NCI-H2081 treated with DMSO at 0.1 percent for 48 hours (cell line): ENCODE measurements at places on chromosomes 1 and 21.

DNA sequence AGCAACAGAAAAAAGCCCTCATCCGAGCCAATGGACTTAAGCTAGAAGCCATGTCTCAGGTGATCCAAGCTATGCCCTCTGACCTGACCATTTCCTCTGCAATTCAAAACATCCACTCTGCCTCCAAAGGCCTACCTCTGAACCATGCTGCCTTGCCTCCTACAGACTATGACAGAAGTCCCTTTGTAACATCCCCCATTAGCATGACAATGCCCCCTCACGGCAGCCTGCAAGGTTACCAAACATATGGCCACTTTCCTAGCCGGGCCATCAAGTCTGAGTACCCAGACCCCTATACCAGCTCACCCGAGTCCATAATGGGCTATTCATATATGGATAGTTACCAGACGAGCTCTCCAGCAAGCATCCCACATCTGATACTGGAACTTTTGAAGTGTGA, 20.7 kb downstream of the NR5A2 start:
- DNase-seq, result no peak

- no peak for DNase-seq
Observed at GRCh38 chr1:201466492-201466891, 2.5 kb downstream of the PHLDA3 start.

GRCh38 chr1:18635891-18636595, 5.4 kb downstream of the PAX7 start:
- DNase-seq, result no peak

GRCh38 chr1:56550138-56550858, 29.1 kb downstream of the PLPP3 start:
- DNase-seq, result no peak

DNA sequence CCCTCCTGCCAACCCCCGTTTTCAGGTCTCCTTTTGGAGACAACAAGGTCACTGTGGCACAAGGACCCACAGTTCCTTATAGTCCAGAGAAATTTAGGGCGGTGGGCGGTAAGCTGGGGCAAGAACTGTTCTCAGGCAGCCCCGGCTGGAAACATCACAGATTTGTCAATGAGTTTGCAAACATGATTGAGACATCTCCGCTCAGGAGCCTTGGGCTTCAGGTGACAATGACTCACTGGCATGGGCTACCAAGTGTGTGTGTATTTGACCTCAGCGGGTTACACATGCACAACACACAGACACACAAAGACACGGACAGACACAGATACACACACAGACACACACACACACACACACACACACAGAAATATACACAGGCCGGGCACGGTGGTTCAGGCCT, 58.2 kb upstream of the ABCG1 start:
- no peak for DNase-seq

DNA sequence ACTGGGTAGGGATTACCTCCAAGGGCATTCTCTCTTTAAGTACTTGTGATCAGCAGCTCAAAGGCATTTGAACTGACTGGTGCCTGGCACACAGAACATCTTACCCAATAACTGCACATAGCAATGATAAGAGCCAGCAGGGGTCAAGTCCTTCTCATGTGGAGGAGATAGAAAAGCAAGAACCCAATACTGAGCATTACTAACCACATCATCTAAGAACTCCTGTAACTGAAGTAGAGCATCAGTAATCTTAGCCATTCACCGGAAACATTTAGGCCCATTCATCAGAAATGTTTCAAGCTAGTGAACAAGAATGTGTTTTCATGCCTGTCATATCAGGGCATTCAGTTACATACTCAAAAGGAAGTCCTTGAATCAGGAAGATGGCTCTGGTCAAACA, 33.6 kb upstream of the THEM4 start:
- DNase-seq, result no peak

- DNase-seq, result no peak
Observed at GRCh38 chr1:43598622-43599021, 51.3 kb upstream of the KDM4A start.

DNA sequence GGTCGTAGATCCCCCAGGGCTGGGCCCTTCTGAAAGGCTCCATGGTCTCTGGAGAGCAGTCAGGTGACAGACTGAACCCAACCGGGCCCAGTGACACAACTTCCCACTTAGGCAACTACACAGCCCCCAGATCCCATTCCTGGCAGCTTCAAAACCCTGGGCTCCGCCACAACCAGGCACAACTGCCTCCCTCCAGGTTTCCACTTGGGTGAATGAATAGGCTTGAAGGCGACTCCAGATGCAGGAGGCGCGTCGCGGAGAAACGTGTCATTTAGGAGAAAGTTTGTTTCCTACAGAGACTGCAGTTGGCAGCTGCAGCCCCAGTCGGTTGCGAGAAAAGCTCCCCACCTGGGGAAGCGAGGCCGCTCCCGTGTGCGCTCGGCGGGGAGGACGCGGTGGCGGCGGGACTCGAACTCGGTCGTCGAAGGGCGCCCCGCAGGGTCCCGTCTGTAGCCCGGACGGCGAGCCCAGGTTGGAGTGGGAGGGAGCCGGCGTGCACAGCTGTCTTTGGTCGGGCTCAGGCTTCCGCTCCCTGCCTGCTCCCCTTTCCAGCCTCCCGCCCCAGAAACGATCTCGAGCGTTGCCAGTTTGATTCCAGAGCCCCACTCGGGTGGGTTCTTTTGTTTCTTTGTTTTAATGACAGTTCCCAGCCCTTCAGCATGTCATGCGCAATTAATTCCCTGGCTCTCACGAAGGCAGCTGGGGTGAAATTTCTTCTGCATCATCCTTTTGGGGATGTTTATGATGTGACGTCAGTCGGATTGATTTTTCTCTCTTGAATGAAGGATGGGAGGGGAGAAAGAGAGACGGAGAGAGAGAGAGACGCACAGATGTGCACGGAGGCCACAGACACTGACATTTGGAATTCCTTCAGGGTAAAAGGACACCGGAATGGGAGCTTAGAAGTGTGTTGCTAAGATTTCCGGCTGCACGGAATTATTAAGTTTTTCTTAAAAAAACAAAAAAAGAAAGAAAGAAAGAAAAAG, 862 bp upstream of the SGIP1 start:
- DNase-seq, result no peak

- DNase-seq, result no peak
Observed at GRCh38 chr1:152968248-152968647, 2.2 kb upstream of the SPRR4 start.

DNA sequence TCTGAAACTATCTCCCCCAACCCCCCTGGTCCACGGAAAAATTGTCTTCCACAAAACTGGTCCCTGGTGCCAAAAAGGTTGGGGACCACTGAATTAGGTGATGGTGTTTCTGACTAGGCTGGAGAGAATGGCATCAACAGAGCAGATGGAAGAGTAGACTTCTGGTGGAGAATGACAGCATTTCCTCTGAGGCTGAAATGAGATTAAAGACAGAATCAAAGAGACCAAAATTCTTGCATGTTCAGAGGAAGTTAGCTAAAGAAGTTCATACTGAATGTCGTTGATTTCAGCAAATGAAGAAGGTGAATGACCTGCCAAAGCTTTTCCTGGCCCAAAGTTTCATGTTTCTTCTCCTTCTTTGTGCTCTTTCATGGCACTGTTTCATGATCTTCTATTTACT, 188.2 kb upstream of the RUNX1 start:
- DNase-seq, result no peak

GRCh38 chr1:243413431-243414151, 157.8 kb downstream of the SDCCAG8 start:
- DNase-seq, result no peak

DNA sequence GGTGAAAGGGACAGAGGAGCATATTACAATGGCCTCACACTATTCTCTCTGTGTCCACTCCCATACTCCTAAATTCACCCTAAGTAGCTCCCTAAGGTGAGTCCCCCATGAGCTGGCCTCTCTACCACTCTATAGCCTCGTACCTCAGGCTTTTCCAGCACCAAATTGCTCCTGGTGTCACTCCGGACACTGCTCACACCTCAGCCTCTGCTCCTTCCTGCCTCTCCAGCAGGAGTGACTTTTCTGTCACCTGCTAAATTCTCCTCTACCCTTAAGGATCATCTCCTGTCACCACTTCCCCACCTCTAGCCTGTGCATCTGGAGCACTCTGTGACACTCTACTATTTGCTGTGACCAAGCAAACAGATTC, 65.8 kb upstream of the CAMK1G start:
- DNase-seq, result no peak

DNA sequence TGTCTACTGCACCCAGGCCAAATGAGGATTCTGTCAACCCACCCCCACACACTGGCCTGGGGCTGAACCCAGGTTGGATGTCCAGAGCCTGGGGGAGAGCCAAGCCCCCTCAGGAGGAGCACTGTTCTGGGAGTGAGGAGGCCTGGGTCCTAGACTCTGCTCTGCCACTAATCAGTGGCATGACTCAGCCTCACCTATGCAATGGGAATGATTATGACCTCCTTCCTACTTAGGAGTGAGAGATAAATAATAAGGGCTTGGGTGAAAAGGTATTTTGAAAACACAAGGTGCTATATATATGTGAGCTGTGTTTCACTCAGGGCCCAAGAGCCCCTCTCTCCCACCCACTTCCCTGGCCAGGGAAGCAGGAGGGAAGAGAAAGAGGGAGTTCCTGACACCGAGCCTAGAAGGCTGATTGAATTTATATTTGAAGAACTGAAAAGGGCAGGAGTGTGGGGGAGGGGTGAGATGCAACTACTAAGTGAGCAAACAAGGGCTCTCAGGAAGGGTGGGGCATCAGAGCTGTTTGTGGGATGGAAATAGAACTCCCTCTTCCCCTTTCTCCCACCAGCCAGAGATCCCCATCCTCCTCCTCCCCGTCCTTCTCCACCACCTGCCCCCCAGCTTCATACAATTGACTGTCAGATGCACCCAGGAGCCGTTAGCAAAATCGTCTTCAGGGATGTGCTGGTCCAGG, 8.2 kb downstream of the IGSF9 start:
- no peak for DNase-seq

GRCh38 chr1:166090244-166090643, 76.6 kb downstream of the FAM78B start:
- no peak for DNase-seq

- DNase-seq, result no peak
Observed at GRCh38 chr1:229617351-229618100, 8.4 kb downstream of the TAF5L start.

GRCh38 chr1:201766131-201766866, 62.7 kb upstream of the IPO9 start:
- DNase-seq, result no peak

DNA sequence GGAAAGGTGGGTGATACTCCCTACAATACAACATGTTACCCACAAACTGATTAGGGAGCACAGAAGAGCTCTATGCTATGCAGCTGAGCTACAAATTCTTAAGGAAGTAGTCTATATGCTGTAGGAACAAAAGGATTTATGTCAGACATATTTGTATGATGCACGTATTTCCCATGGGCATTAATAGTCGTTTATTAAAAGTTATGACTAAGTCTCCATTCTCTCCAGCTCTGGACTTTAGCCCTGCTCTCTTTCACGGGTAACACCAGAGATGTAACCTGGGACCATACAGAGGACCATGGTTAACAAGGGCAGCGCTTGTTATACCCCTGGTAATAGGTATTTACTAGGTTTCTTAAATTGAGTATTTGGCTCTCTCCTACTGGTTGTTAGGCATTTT, 168.2 kb upstream of the C1orf105 start:
- DNase-seq, result no peak
